Stimulated activated CD4-positive, alpha-beta T cell treated with anti-CD3 and anti-CD28 coated beads, Interleukin-12 subunit alpha, Interleukin-12 subunit beta, amount 100 ng/mL, for 24 hours (primary cell): ENCODE measurements at places on chromosomes 7 and 10.

DNA sequence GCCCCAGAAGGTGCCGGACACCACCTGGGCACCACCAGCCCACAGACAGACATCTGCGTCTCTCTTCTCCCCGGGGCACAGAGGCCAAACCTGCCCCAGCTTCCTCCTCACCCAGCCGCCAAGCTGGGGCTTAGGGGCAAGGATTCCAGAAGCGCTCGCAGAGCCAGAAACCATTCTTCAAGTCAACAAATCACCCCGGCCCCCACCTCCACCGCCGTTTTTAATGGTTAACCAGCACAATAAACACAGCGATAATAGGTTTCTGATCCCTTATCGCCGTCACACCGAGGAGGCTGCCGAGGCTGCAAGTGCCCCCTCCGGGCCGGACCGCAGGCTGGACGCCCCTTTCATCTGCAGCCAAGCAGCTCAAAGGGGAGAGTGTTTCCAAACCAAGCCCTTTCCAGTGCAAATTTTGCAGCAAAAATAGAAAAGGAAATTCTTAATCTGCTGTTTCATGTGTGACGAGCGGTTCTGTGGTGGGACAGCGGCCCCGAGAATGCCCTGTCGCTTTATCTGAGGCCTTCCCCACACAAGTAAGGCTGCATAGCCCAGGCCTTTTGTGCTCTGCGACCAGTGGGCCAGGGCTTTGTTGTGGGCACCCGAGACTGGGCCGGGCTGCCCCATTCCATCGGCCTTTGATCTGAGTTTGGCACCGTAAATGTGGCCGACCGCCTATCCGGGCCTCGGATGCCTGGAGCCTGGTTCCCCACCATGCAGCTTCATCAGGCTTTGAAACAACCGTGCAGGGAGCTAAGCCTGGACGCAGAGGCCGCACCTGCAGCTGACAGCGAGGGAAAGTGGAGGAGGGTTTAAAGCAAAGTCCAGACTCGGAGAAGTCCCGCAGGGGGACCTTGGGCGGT lies 83.2 kb downstream of the FOXL3 start:
- DNase-seq, result no peak

DNA sequence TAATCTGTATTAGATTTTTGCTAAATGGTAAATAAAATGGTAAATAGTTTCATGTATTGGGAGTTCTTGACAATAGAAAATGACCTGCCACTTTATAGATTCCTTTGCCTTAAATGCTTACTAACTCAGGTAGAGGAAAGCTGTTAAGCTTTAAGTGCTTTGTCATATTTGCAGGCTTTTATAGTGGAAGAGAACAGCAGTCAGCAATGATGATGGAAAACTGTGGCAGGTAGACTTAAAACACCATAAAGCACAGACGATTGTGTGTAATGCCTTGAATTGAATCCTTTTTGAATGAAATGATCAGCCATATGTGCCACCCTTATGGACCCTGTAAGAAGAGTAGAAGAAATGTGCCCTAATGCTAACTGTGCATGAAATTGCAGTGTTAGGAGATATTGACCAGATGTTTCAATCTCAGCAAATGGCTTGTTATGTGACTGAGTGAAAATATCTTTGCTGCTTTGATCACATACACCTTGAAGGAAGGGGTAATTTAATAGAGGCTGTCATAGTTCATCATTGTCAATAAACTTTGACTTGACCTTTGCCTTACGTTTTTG lies 230.4 kb downstream of the ADK start:
- DNase-seq, result no peak

GRCh38 chr10:31031205-31031557 lies 484 bp downstream of the ZNF438 start:
- DNase-seq, result no peak

GRCh38 chr7:116271963-116272886 lies 61.9 kb downstream of the TES start:
- no peak for DNase-seq

GRCh38 chr10:80290474-80291220 lies 1.2 kb upstream of the MAT1A start:
- no peak for DNase-seq

DNA sequence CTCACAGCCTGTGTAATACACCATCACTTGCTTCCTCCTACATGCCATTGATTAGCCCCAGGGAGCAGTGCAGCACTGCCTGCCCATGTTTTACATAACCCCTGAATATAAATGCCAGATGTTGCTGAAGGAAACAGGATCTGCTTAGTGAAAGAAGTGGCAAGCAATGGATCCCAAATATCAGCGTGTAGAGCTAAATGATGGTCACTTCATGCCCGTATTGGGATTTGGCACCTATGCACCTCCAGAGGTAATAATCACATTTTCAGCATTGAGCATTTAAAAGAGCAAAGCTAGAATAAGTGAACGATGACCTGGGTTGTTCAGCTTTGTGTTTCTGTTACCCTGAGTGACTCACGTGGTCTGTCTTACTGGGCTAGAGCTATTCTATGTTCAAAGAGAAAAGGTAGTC lies at the start of gene AKR1C4:
TSS of gene AKR1C4 (plus strand) at position 136 of the 412 bp plus-strand sequence. CDS start at position 167, 31 bp downstream.
- no peak for DNase-seq

GRCh38 chr10:61757525-61758397 lies 95.0 kb downstream of the CABCOCO1 start:
- DNase-seq, result no peak

GRCh38 chr10:99537086-99537988 lies 4.6 kb downstream of the NKX2-3 start:
- DNase-seq, result no peak

- DNase-seq, result no peak
Measured at GRCh38 chr10:5508786-5509185, 9.4 kb upstream of the CALML5 start.

- DNase-seq, result no peak
Measured at GRCh38 chr7:139720705-139721231, 57.0 kb downstream of the HIPK2 start.

DNA sequence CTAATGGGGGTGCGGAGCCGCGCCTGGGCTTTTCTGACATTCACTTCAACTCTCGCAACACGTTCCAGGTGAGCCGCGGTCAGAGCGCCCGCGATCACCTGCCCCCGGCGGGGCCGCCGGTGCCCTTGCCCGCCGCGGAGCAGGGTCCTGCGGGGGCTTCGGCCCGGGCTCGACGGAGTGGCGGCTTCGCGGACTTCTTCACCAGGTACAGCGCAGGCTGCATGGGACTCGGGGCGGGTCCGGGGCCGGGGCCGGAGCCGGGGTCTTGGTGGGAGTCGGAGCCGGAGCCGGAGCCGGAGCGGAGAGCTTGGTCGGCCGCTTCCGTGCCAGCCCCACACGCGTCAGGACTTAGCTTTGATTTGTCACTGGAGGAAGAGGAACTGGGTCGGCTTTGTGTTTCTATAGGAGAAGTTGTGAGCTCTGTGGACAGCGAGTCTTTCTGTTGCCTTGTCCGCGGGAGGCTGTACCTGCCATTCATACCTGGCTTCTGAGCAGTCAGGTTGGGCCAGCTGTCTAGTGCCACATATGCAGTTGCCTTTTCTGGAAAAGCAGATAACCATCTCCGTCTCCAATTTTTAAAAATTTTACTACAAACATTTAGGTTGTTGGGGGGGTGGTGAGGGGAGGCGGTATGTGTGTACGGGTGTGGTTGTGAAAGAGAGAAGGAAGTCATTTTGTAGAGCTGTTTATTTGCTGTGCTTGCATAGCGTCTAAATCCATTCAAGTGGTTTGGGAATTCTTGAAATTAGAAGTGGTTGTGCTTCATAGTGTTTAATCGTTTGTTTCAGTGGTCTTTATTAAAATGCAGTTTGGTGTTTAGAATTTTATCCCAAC lies 1.3 kb downstream of the TBC1D12 start:
- DNase-seq, result no peak

GRCh38 chr7:143495851-143496250 lies 18.2 kb downstream of the TAS2R41 start:
- no peak for DNase-seq

GRCh38 chr7:22700559-22701002 lies 26.4 kb upstream of the IL6 start:
- no peak for DNase-seq
